ENCODE measurements at places on chromosomes 1 and 21.

GRCh38 chr1:204340081-204340889 is 19.4 kb downstream of the PLEKHA6 start:
- DNase-seq, result no peak

DNA sequence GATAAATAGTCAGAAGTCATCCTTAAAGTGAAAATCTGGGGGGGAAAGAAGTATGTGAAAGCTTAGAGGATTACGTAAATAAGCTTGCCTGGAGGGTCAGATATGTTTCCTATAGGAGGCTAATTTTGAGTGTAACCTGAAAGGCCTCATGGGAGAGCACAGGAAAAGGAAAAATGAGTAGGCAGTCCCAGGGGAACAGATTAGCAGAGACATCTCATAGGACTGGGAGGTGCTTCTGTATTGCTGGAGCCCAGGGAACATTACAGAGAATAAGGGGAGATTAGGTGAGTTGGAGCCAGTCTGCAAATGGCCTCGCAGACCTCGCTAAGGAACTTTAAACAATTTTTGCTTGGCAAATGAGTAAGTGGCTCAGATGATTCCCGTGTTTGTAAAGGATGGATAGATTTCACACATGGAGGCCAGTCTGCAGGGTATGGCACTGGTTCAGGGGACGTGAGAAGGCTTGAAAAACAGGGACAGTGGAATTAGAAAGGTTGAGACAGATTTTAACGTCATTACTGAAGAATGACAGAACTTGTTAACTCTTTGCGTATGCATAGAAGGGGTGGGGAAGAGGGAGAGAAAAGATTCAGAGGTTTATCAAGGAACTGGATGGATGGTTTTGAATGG is 149.1 kb downstream of the GREM2 start:
- peak; percentile 33 for DNase-seq

- no peak for DNase-seq
Measured at GRCh38 chr21:30710499-30710898, 8.1 kb downstream of the KRTAP21-3 start.

- DNase-seq, result peak; percentile 78
Measured at GRCh38 chr1:55997536-55997935, 581.8 kb downstream of the PLPP3 start.
